CD8-positive, alpha-beta memory T cell (primary cell): ENCODE measurements at places on chromosomes 11 and 22.
A peak's percentile ranks its signal among the peaks of the same experiment; 100 is the strongest.

GRCh38 chr11:100929377-100929776 is 200.2 kb downstream of the PGR start:
- DNase-seq, result no peak

- no peak for DNase-seq
These were observed 4.3 kb downstream of the MPST start for GRCh38 chr22:37023743-37024338.

GRCh38 chr22:21028277-21029251 is 3.8 kb downstream of the SLC7A4 start:
- DNase-seq, result no peak

DNA sequence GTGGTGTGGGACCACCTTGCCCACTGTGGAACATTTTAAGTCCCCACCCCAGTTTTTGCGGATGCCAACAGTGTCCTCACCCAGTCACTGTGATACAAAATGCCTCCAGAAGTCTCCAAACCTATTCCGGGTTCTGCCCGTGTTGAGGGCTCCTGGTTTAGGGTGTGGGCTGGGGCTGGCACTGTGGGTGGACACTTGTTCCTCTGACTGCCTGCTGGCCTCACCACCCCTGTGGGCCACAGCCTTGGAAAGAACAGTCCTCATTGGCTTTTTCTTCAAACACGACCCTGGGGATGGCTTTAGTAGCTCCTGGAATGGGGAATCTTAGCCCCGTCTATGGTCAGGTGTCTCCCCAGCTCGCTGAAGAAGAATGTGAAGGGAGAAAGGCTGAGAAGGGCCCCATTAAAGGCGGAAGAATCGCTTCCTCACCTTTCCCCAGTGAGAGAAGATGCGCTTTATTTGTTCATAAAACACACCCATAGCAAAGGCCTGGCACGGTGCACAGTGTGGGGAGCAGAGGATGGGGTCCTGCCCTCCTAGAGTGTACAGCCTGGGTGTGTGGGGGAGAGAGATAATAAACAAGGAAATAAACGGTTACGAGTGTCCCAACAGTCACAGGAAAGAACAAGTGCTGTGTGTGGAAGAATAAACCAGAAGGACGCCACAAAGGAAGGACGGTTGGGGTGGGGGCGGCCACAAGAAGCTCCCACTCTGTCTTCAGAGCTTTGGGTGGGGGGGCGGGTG is 91.6 kb upstream of the SLC22A12 start:
- DNase-seq, result no peak

DNA sequence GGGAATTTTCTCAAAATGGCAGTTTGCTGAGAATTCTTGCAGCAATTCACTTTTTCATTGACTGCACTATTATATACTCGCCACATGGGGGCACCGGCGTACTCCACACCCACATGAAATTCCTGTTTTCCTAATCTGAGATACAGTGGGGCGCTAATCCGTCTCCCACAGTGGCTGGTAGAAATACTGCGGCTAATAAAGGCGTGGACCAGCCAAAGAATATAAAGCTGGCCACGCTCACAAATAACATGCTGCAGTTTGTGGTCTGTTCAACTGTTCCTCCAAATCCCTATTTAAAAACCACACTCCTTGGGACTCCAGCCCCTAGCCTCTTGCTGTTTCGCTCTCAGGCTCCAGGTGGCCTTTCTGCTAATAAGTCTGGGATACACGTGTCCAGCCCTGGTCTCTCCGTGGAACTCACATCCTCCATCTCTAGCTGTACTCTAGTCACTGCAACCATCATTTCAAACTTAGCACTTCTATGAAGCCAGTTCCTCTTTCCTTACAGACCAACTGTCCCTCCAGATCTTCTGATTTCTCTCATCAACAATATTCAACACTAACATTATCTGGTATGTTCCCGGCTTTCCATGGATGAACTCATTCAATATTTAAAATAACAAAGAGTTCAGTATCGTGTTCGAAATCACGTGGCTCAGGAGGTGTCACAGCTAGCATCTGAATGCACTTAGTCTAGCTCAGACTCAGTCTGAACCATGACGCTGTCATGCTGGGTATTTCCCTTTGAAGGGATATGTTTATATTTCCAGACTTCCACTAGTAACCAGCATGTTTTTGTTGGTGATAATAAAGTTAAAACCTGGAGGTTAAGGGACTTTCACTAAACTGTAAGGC is 22.0 kb downstream of the TBRG1 start:
- DNase-seq, result no peak

GRCh38 chr11:69472541-69473275 is 8.8 kb upstream of the LINC01488 start:
- DNase-seq, result no peak

- DNase-seq, result no peak
These were observed 24.9 kb downstream of the BMAL1 start for GRCh38 chr11:13302420-13302958.

DNA sequence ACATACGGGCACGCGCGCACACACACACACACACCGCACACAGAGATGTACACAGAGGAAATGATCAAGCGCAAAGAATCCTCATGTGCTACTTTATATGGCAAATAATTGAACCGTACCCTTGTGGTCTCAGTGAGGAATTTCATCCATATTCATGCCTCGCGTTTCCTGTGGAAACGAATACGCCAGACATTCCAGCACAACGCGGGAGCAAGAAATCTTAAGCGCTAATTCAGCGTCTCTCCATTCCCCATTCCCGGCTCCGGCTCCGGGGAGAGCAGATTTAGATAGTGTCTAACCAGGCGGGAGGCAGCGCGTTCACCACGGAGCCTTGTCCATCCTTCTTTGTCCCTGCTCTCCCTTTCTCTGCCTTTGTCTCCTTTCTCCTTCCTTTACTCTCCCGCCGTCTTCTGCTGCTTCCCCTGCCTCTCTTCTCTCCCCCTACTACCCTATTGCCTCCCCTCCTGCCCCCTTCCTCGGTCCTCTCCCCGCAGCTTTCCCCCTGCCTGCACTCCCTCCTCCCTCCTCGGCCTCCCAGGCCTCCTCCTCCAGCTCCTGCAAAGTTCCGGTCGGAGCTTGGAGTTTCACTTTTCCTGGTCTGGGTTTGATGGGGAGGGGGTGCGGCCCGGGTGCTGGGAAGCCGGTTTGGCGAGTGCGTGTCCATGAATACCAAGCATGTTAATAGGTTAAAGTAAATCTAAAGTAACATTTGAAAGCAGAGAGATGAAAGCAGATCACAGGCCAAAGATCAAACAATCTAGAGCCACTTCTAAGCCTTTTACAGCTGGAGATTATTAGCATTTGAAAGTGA is 579.3 kb downstream of the BUD13 start:
- no peak for DNase-seq

- DNase-seq, result no peak
These were observed 148.7 kb downstream of the LUZP2 start for GRCh38 chr11:24645563-24645962.

DNA sequence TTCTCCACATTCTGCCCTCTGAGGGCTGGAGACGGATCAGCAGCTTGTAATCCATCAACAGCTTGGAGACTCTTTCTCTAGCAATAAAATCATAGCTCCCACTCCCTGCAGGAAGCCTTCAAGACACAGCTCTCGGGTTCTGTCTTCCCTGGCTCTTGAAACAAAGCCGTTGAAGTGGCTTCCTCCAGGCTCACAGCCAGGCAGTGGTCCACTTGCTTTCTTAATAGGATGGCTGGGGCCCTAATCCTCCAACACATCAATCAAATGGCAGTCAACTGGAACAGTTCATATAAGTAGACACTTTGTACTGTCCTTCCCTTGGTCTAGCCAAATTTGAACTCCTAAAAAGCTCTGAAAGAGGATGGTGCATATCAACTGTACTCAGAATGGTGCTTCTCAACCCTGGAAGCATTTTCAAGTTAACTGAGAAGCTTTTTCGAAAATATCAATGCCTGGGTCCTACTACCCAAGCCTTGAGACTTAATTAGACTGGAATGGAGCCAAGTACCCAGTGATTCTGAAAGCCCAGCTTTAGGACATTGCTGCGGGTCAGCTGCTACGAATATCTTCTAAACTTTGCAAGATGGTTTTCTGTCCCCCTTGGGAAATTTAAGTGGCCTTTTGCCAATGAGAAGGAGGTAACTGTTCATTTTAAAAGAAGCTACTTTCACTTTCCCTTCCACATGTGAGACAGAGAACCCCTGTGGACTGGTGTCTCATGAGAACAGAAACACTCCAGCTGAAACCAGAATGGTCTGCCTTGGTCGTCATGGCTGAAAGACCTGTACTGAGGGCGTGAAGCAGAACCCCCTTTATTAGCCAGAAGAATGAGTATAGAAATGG is 74.7 kb downstream of the SC5D start:
- DNase-seq, result peak; percentile 45

- no peak for DNase-seq
These were observed 13.5 kb upstream of the B3GNT6 start for GRCh38 chr11:77020734-77021133.

- no peak for DNase-seq
These were observed 107.7 kb upstream of the B3GAT1 start for GRCh38 chr11:134519788-134520187.

- DNase-seq, result no peak
These were observed 1.0 kb downstream of the MALAT1 start for GRCh38 chr11:65499713-65500386.

GRCh38 chr22:46036558-46037408 is 59.8 kb upstream of the WNT7B start:
- DNase-seq, result peak; percentile 73

DNA sequence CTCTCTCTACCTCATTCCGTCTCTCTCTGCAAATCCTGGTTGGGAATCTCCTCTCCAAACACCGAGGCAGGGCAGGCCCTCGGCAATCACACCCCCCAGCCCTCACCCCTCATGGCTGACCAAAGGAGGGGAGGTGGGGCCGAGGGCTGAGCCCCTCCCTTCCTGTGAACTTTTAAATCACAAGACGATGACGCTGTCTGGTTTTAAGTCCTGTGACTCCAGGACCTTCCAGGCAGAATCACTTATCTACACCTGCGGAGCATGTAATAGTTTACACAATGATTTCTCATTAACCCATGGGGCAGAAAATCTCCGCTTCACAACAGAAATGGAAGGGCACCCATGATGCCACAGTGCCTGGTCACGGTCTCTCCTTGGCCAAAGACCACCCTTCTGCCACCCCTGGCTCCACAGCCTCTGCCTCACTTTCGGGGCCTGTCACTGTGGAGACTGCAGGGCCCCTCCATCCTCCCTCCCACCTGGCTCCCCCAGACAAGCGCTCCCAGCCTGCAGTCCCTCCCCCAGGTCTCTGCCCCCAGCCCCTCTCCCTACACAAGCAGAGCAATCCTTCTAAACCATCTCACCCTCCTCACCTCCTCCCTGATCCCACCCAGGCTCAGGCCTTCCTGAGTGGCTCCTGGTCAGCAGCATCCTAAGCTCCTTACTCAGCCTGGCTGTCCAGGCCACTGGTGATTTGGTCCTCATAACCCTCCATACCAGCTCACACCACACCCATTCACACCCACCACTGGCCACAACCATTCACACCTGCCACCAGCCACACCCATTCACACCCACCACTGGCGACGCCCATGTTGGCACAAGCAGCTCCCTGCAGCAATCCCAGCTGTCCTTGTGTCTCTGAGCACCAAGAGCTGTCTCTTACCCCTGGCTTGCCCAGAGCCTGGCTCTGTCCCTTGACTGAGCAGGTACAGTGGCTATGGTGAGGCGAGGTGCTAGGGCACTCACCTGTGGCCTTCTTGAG is 30.7 kb upstream of the ARFGAP3 start:
- no peak for DNase-seq

- DNase-seq, result no peak
These were observed 46.3 kb downstream of the PIK3C2A start for GRCh38 chr11:17161515-17161914.

GRCh38 chr11:15965562-15966250 is 390.6 kb downstream of the SOX6 start:
- no peak for DNase-seq

DNA sequence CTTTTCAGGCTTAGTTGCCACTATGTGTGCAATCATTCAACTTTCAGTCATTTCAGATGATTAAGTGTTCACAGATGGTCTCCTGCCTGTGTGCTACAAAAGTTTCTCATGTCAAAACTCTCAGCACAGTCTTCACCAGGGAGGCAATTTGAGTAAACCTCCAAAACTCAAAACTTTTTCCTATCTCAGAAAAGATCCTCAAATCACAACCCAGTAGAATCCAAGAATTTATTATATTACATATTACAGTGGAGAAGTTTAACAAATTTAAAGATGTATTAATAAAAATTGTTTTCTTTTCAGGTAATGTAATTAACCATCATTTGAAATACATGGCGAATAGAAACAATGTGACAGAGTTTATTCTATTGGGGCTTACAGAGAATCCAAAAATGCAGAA is at the start of gene OR4C13:
Gene OR4C13, plus strand, starts transcription at position 301 of the 400 bp plus-strand sequence. Its CDS starts 32 bp downstream, at position 333.
- DNase-seq, result no peak

- DNase-seq, result no peak
These were observed 473 bp upstream of the EMID1 start for GRCh38 chr22:29205252-29205593.

DNA sequence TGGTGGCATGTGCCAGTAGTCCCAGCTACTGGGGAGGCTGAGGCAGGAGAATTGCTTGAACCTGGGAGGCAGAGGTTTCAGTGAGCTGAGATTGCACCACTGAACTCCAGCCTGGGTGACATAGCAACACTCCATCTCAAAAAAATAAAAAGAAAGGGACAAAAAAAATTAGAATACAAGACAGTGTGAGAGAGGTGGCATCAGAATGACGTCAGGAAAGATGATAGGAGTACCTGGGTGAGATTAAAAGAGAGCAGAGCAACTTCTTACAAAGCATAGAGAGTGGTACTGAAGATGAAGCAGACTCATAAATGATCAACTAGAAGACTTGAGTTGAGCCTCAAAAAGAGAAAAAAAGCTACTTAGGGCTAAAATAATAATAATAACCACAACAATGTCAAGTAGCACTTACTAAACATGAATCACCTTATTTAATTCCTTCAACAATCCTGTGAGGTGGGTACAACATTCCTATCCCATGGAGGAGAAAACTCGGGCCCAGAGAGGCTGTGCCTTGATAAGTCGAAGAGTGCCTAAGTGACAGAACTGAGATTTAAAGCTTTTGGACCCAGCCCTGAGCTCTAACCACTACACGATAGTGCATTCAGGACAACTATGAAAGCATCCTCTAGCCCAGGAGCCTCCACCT is 5.2 kb upstream of the SLN start:
- DNase-seq, result no peak

- DNase-seq, result no peak
These were observed 4.2 kb upstream of the STIP1 start for GRCh38 chr11:64181506-64182411.

DNA sequence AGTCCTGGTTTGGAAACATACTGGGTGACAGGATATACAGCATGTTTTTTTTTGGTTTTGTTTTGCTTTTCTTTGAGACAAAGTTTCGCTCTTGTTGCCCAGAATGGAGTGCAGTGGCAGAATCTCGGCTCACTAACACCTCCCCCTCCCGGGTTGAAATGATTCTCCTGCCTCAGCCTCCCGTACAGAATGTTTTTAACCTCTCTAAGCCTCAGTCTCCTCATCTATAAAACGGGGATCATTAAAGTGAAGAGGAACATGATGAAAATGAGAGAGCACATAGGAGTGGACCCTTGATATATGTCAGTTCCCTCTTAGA is 28.1 kb upstream of the SCARF2 start:
- DNase-seq, result peak; percentile 13
